HFF-Myc (cell line): ENCODE measurements at places on chromosomes 7 and 10.

- DNase-seq: no peak
Observed at GRCh38 chr7:109261781-109262180, 692.1 kb downstream of the DNAJB9 start.

- DNase-seq: no peak
Observed at GRCh38 chr10:70458329-70459060, 17.0 kb upstream of the NODAL start.

DNA sequence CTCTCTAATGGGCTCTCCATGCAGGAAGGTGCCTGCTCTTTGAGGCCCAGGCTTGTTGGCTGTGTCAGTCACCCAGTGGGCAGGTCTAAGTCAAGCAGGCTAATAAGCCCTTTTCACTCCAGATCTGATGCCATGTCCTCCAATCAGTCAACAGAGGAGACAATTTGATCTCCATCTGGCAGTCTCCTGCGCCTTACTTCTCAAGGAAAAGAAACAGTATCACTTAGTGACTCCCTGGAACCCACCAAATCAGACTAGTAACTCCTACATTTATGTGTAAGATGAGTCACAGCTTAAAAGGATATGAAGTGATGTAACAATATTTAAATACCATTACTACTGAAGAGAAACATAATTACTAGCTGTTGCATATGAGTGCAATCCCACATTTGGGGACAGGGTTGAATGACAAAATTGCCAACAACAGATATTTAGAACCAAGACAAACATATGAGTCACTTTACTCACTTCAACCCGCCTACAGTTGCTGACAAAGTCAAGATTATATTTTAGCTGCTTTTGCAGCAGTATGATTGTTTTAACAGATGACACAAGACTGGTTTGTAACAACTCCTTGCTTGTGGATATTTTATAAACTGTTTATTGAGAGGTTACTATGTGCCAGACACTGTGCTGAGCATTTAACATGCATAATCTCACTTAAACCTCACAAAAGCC, 72.1 kb downstream of the USP6NL start:
- no peak for DNase-seq

GRCh38 chr10:2948127-2948854, 119.1 kb upstream of the PFKP start:
- no peak for DNase-seq
